ENCODE measurements at places on chromosomes 2 and 18.

- no peak for DNase-seq
These were observed 138.8 kb downstream of the WDSUB1 start for GRCh38 chr2:159147690-159148089.

- DNase-seq, result no peak
These were observed 543.9 kb upstream of the LINC00305 start for GRCh38 chr18:64692826-64693225.

GRCh38 chr2:59312029-59312428 is 1070.9 kb upstream of the FANCL start:
- DNase-seq, result no peak

- DNase-seq, result no peak
These were observed 176.2 kb downstream of the LDLRAD4 start for GRCh38 chr18:13394801-13395200.
